ENCODE measurements at places on chromosomes 7 and 10.
A peak's percentile ranks its signal among the peaks of the same experiment; 100 is the strongest.

- no peak for DNase-seq
Measured at GRCh38 chr7:20713792-20714191, 72.9 kb downstream of the SP8 start.

GRCh38 chr7:144830024-144830785 is 5.6 kb downstream of the TPK1 start:
- peak; percentile 51 for DNase-seq

- DNase-seq = no peak
Measured at GRCh38 chr10:60096761-60097513, 190.6 kb upstream of the CCDC6 start.

- DNase-seq = no peak
Measured at GRCh38 chr7:10707519-10707918, 266.2 kb upstream of the PHF14 start.

DNA sequence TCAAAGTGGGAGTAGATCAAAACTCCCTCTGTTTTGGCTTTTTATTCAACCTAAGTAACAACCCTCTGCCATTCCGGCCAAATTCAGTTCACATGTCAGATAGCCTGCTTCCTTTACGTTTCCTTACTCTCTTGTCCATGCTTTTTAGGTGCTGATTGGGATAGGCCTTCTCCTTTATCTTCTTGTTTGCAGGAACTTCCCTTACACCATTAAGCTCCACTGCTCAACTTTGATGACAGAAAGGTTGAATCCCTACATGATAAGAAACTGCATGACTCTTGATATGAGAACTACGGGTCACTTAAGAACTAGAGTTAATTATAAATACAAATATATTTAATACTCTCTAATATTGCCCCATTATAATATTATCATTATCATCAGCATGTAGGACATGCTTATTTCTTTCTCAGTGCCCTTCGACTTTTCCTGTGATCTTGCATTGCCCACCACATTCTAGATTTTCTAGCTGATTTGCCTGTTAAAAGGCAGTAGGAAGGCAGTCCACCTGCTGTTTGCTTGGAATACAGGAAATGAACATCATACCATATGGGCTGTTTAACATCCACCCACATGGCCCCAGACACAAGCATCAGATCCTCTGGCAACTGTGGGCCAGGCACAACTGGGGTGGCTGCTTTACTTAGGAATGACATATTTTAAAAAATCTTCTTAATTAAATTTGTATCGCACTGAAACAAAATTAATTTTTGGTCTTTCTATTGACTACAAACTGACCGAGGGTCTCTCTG is 59.7 kb upstream of the CCDC6 start:
- DNase-seq = no peak

- peak; percentile 91 for DNase-seq
Measured at GRCh38 chr7:44727158-44727936, 21.3 kb upstream of the ZMIZ2 start.

- DNase-seq = no peak
Measured at GRCh38 chr7:1196950-1197349, 35.7 kb upstream of the UNCX start.

- DNase-seq = no peak
Measured at GRCh38 chr10:72729528-72729927, 37.6 kb downstream of the MCU start.

GRCh38 chr7:18570890-18571478 is 75.4 kb downstream of the HDAC9 start:
- DNase-seq = peak; percentile 65

DNA sequence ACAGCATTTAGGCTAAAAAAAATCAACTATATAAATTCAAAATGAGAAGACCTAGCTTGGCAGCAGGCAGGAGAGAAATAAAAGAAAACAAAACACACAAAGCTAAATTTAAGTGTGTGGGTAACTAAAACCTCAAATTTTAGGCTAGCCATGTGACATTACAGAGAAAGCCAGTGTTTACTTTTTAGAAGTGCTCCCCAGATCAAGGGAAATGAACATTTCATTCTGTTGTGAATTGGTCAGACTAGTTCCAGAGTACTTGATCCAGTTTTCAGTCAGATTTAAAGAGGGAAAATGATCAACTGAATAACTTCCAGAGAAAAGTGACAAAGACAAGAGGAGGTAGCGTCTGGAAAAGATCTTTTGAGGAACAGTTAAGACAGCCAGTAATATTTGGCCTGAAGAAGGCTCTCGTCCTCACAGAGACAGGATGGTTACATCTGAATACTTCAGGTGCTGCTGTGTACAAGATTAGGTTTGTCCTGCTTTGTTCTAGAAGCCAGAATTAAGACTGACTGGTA is 563.4 kb downstream of the KCNMA1 start:
- no peak for DNase-seq

DNA sequence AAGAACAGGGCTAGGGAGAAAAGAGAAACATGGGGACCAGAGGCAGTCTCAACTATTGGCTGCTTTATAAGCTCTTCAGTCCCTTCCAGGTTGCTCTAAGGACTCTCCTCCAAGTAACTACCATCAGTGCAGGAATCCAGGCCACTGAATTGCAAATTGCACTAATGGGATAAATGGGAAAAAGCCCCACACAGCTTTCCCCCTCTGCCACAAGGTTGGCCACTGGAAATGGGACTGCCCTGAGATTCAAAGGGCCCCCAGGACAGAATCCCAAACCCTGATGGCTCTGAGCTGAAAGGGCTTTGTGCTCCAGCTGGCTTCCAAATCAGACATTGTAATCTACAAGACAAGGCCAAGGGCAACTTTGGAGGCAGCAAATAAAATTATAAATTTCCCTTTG is 633.2 kb downstream of the ACTR3B start:
- no peak for DNase-seq

- no peak for DNase-seq
Measured at GRCh38 chr7:45688382-45688781, 114.2 kb downstream of the ADCY1 start.

DNA sequence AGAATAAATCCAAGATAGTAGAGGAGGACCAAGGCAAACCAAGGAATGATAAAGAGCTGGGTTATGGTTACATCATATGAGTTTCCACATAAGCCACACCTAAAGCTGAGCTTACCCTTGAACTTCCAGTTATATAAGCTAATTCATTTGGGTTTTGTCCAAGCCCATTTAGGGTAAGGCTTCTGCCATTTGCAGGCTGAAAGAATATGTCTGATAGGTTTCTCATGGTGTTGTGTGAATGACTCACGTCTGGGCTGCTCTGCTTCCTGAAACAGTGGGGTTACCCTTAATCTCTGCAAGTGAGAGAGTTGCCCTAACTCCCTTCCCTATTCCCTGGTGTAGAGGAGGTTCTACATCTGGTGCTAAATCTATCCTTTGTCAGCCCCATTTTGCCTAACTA is 60.8 kb downstream of the PTTG1IP2 start:
- peak; percentile 74 for DNase-seq

- peak; percentile 40 for DNase-seq
Measured at GRCh38 chr10:69045441-69046300, 42.2 kb upstream of the SRGN start.

Data from fibroblast of mammary gland (primary cell).